Activated CD4-positive, alpha-beta T cell treated with anti-CD3 and anti-CD28 coated beads, Interleukin-2, amount 10 ng/mL, durations not matched to agents 7 days and 5 days (primary cell): ENCODE measurements at places on chromosomes 13 and 19.

DNA sequence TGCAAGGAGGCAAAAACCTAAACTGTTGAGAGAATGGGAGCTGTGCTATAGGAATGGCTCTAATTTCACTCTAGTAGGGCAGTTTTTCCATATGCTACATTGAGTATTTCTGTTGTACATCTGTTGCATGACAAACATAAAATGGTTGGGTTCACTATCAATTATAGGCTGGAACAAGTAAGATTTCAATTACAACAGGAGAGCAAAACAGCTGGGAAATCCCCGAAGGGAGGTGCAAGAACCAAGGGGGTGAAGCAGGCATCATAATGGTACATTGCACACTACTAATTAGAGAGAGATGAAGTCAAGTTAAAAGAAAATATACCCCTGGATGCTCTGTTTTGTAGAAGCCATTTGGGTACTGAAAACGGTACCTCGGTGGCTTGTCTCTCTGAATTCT, 389.5 kb downstream of the PCDH9 start:
- no peak for DNase-seq

- DNase-seq: no peak
Observed at GRCh38 chr19:52722062-52723003, 12.5 kb downstream of the ZNF611 start.

DNA sequence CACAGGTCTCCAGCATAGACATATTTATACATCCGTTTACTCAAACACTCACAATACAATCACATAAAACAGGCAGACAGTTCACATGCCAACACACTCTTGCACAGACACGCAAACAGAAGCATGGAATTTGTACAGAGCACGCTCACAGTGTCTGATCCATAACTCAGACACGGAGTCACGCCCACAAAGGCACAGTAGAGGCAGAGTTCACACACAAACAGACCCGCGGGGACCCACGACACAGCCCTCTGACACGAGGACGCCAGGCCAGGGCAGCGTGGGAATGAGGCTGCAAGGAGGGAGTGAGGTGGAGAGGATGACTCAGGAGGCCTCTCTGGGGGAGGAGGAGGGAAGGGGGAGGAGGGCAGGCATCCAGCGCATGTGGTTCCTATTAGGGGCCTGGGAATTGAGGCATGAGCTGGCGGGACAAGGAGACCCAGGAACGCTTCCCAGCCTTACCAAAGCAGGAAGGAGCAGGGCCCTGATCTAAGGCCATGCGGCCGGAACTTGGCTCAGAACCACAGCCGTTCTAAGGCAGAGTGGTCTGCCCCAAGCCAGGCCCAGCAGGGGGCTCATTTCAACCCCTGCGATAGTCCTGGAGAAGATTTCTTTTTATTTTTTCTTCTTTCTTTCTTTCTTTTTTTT, 9.1 kb upstream of the OLFM2 start:
- DNase-seq: no peak

DNA sequence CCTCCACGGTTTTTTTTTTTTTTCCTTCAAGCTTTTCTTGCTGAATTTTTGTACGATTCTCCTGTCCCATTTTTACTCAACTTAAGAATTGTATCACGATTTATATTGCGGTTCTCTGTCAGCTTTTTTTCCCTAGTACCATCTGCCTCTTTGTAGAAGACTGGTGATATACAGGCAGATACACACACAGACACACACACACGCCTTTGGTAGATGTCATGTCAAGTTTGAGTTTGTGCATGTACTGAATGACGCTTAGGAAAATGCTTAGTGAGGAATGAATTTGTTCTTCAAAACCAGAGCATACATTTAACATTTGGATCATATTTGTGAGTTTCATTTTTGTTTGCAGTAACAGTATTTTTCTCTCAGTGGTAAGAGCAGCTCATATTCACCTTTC, 82.0 kb upstream of the MBNL2 start:
- DNase-seq: no peak

DNA sequence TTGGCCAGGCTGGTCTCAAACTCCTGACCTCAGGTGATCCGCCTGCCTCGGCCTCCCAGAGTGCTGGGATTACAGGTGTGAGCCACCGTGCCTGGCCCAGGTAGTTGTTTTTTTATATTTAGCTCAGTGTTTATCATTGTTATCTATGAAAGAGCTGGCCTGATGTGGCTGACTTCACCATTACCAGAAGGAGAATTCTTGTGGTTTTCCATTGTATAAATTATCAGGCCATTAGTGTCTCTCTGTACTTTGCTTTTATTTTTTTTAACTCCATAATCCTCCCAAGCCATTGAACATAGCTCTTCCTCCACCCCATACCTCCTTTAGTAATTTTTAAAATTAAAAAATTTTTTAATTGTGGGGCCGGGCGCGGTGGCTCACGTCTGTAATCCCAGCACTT, 24.2 kb downstream of the CERS4 start:
- no peak for DNase-seq

GRCh38 chr13:110648146-110648819, 32.9 kb downstream of the NAXD start:
- DNase-seq: no peak

- no peak for DNase-seq
Observed at GRCh38 chr13:98468361-98468760, 108.5 kb downstream of the STK24 start.

DNA sequence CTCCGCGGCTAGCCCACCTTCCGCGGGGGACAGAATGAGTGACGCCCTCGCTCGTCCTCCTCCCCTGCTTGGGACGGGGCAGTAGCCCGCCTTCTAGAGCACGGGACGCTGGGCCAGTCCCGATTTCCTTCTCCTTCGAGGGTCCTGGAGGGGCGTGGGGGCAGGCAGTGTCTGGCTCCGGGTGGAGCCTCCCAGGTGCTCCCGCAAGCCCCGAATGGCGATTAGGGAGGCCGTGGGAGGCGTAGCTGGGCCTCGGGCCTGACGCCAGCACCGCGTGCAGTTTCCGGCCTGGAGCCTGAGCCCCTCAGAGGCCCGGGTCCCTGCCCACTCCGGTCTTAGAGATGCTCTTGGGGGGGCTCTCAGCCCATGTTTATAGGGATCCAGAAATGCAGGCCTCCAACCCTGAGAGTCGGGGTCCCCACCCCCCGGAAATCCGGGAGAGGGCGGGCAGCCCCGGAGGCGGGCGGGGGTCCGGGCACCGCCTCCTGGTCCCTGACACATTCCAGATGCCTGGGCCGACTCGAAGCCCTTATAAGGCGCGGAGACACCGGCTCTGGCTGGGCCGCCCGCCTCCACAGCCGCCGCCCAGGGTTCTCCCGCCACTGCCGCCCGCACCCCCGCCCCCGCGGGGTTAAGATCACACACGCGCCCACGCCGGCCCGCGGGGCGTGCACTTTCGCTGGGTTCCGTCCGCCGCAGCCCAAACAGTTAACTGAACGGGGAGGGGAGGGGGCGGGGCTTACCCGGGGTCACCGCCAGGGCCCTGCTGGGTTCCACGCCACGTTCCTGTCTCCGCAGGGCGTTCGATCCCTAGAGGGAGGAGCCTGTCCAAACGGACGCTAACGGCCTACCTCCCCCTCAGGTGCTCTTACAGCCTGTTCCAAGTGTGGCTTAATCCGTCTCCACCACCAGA, 1.5 kb downstream of the MYADM start:
- peak; percentile 93 for DNase-seq

- DNase-seq: no peak
Observed at GRCh38 chr13:60642552-60642951, 245.5 kb downstream of the TDRD3 start.

- DNase-seq: no peak
Observed at GRCh38 chr19:10061717-10062310, 24.3 kb upstream of the SHFL start.

DNA sequence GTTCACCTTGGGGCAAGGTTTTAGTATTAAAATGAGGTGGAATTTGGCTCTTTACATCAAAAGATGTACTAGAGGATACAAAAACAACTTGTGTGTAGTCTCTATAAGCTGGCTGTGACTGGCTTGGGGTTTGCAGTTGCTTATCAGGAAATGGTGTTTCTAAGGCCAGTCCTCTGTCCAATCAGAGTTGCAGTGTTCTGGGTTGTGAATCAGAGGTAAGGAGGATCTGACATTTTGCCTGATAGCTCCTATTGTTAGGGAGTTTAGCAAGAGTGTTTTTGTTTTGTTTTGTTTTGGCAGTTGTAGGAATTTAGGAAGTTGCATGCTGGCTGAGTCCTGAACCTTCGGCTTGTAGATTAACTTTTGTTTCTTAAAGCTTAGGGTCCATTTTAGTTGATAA, 20.1 kb upstream of the ESD start:
- DNase-seq: no peak

DNA sequence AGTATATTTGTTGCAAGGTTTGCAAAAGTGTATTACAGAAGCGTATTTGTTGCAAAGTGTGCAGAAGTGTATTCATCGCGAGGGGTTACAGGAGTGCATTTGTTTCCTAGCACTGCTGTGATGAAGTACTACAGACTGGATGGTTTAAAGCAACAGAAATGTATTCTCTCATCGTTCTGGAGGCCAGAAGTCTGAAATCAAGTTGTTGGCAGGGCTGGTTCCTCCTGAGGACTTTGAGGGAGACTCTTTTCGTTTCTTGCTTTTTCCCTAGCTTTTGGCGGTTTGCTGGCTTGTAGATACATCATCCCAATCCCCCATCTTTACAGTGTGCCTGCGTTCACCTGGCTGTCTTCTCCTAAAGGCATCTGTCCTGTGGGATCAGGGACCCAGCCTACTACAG, 127.9 kb upstream of the USP29 start:
- DNase-seq: no peak

DNA sequence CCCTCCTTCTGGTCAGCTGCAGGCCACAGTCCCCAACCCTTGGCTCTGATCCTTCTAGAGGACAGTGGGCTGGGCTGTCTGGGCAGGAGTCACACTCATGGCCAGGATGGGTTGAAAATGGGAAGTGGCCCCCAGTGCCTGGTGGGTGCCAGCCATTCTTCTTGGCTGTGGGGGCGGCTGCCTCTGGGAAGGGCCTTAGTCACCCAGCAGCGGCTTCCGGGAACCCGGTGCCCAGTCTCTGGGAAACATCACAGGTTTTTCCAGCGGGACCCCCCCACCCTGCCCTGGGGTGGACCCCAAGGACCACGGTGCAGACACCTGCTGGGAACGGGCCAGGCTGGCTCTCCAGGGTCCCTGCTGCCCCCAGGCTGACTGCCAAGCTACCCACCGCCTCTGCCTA, 27.3 kb upstream of the SLC7A10 start:
- DNase-seq: no peak

DNA sequence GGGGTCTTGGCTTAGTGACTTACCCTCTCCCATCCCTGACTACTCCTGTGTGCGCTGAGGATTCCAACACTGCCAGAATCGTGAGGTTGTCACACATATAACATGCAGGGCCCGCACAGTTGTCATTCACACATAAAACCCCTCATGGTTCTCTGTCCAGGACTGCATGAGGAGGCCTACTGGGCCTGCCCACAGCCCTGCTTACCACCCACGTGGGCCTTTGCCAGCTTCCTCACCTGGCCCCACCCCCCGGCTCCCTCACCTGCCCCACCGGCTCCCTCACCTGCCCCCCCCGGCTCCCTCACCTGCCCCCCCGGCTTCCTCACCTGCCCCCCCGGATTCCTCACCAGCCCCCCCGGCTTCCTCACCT, 197.2 kb downstream of the TEX29 start:
- no peak for DNase-seq

DNA sequence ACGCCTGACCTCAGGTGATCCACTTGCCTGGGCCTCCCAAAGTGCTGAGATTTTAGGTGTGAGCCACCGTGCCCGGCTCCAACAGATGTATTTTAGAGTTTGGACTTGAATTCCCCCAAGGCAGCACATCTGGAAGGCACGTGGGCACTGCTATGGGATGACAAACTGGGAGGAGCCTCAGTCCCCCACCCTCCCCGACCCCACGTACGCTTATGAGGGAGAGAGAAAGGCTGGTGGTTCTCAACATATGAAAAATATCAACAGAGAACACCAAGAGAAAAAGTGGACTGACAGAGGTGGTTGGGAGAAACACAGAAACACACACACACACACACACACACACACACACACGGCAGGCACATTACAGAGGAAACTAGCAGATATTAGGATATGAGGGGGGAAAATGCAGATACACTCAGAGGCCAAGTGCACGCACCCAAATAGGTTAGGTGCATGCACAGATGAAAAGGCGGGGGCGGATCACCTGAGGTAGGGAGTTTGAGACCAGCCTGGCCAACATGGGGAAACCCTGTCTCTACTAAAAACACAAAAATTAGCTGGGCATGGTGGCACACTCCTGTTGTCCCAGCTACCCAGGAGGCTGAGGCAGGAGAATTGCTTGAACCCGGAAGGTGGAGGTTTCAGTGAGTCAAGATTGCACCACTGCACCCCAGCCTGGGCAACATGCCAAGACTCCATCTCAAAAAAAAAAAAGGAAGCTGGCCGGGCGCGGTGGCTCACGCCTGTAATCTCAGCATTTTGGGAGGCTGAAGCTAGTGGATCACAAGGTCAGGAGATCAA, 3.2 kb downstream of the STX10 start:
- DNase-seq: no peak

GRCh38 chr19:41427647-41428480, 690 bp upstream of the B3GNT8 start:
- peak; percentile 40 for DNase-seq

- no peak for DNase-seq
Observed at GRCh38 chr13:111120422-111120821, 5.3 kb downstream of the ARHGEF7 start.

DNA sequence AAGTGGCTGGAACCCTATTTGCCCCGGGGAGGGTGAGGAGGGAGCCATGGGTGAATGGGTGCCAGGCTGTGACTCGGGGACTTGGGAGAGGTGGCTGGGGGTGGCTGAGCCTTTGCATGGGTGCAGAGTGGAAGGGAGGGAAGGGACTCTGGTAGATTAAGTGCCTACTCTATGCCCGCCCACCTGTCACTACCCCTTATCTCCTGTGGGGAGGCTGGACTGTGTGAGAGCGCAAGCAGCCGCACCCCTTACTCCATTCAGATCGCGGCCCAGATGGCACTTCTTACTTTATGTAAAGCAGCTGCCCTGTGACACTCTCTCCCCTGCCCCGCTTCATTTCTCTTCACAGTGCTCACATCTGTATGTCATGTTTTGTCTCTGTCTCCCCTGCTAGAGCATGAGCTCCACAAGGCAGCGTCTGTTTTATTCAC, 2.9 kb downstream of the KASH5 start:
- DNase-seq: no peak

DNA sequence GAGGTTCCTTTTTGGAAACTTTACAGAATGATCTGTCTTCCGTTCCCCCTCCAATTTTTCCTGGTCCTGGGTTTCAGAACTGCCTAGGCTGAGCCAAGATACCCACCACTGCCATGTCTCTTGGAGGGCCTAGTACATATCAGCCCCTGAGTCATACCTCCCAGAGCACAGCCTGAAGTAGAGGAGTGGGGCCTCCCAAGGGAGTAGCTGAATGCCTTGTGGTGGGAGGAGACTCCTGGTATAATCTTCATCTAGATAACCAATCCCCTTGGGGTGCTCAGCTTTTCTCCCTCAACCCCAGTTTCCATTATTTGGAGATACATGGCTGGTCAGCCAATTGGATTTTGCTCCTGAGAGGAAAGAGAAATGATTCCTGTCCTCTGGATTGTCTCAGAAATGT, 30.3 kb downstream of the ZNF763 start:
- no peak for DNase-seq

GRCh38 chr19:16252459-16253205, 54.9 kb downstream of the AP1M1 start:
- no peak for DNase-seq

- no peak for DNase-seq
Observed at GRCh38 chr13:97275776-97276501, 53.8 kb downstream of the MBNL2 start.

GRCh38 chr13:93775507-93776108, 549.0 kb downstream of the GPC6 start:
- no peak for DNase-seq

- DNase-seq: peak; percentile 32
Observed at GRCh38 chr19:1122972-1123363, 19.2 kb downstream of the GPX4 start.
